ENCODE measurements at places on chromosomes 6 and 20.

- no peak for DNase-seq
Measured at GRCh38 chr20:39632176-39632575, 670.0 kb downstream of the DHX35 start.

- DNase-seq: no peak
Measured at GRCh38 chr6:45448417-45449389, 71.0 kb upstream of the SUPT3H start.

DNA sequence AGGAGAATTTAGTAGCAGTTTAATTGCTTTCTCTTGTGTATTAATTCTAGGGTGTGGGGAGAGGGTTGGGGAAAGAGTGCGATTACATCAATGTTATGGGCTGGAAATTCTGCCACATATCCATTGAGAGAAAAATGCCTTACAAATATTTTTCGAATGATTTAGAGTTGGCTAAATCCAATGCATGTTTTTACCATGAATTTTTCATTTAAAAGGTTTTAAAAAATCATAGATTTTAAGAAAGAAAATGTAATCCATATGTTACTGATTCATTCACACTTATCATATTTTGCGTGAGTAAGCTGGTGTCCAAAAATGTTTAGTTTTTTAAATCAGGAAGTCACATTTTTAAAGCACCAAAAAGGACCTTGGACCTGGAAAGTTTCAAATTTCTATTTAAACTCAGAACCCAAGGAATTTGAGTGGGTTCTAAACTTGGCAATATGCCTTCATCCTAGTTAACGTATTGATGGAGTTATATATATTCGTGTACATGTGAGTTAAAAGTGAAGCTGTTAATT, 627.4 kb upstream of the CITED2 start:
- no peak for DNase-seq

- no peak for DNase-seq
Measured at GRCh38 chr20:64108731-64109681, 1.6 kb upstream of the NPBWR2 start.

- peak; percentile 37 for DNase-seq
Measured at GRCh38 chr20:45798935-45799642, 7.3 kb downstream of the DNTTIP1 start.

GRCh38 chr20:62723351-62723750, 14.7 kb downstream of the NTSR1 start:
- DNase-seq: no peak

- no peak for DNase-seq
Measured at GRCh38 chr6:48429021-48429420, 318.0 kb upstream of the PTCHD4 start.

- no peak for DNase-seq
Measured at GRCh38 chr6:146277142-146277541, 248.3 kb downstream of the GRM1 start.

GRCh38 chr6:137769797-137770362, 97.2 kb upstream of the TNFAIP3 start:
- no peak for DNase-seq

DNA sequence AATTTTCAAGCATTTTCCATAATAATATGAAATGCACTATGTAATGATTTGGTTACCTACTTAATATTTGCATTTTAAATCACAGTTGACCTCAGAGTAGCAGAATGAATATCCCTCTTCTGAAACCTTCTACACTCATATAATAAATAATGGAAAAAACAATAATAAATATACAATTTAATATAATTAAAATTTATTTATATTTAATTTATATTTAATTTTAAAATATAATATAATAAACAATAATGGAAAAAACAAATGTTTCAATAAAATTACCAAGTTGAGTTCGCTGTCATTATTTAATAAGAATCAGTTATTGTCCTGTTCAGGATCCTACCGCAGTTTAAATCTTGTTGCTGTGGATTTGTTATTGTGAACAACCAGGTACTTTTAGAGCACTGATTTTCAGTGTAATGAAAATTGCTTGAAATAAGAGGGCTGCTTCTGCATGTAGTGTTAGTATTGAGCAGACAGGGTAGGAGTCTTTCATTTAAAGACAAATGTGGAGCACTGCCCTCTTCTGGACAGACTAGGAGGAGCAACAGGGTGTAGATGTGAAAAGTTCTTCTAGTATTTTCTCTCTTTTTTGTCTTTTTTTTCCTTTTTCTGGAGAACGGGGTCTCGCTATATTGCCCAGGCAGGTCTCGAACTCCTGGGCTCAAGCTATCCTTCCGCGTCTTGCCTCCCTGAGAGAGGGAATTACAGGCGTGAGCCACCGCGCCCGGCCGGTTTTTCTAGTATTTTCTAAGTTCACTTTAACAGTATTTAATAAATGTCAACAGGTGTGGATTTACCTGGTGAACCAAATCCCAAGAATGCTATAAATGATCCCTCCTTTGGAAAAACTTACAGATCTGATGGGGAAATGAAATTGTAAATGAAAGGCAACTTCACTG, 13.6 kb downstream of the TRAPPC3L start:
- DNase-seq: peak; percentile 4

DNA sequence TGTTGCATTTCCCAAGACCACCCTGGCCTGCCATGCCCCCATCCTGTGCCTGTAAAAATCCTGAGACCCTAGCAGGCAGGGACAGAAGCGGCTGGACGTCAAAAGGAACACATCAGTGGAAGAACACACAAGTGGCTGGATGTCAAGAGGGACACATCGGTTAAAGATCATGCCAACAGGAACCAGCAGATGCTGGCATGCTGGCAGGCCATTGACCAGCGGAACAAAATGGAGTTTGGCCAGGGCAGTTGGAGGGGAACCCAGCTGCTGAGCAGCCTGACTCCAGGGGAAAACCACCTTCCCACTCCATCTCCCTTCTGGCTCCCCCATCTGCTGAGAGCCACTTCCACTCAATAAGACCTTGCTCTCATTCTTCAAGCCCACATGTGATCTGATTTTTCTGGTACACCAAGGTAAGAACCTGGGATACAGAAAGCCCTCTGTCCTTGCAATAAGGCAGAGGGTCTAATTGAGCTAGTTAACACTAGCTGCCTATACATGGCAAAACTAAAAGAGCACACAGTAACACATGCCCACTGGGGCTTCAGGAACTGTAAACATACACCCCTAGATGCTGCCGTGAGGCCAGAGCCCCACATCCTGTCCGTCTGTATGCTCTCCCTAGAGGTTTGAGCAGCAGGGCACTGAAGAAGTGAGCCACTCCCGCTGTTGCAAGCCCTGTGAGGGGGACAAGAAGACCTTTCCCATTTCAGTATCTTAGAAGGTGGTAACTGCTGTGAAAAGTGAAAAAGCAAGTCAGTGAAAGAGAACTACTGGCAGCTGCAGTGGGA, 4.2 kb upstream of the TSBP1 start:
- no peak for DNase-seq

- DNase-seq: no peak
Measured at GRCh38 chr6:44169886-44170570, 11.4 kb downstream of the CAPN11 start.

- DNase-seq: no peak
Measured at GRCh38 chr20:25247518-25247955, 348 bp upstream of the PYGB start.

- no peak for DNase-seq
Measured at GRCh38 chr20:49030954-49031619, 15.0 kb upstream of the CSE1L start.

- DNase-seq: no peak
Measured at GRCh38 chr20:59084041-59084850, 41.7 kb upstream of the PRELID3B start.

GRCh38 chr6:36033935-36034334, 6.3 kb downstream of the MAPK14 start:
- peak; percentile 19 for DNase-seq

- no peak for DNase-seq
Measured at GRCh38 chr6:156109713-156110112, 654.1 kb upstream of the NOX3 start.

GRCh38 chr20:62054451-62054953, 11.2 kb downstream of the TAF4 start:
- no peak for DNase-seq

- no peak for DNase-seq
Measured at GRCh38 chr6:8683204-8683603, 247.9 kb upstream of the SLC35B3 start.

Measured in stimulated activated CD8-positive, alpha-beta memory T cell treated with anti-CD3 and anti-CD28 coated beads, Interleukin-15, amount 100 ng/mL, for 48 hours (primary cell).